ENCODE measurements at places on chromosomes 13 and 19.

GRCh38 chr13:82407321-82407720 is 1475.0 kb downstream of the SLITRK1 start:
- no peaks in the 10 kb centered on the region for H3K27me3 ChIP-seq
- no peaks in the 10 kb centered on the region for H3K4me1 ChIP-seq
- H3K36me3 ChIP-seq: no peaks in the 10 kb centered on the region
- H3K27ac ChIP-seq: no peak overlapping the region
- DNase-seq: no peak

GRCh38 chr13:33369073-33369472 is 83.5 kb upstream of the STARD13 start:
- no peak overlapping the region for H3K4me3 ChIP-seq
- H3K27me3 ChIP-seq: peaks cover 2% of the 10 kb centered on the region
- H3K27ac ChIP-seq: no peak overlapping the region
- H3K4me1 ChIP-seq: peaks cover 10% of the 10 kb centered on the region

- H3K4me3 ChIP-seq: no peak overlapping the region
- H3K36me3 ChIP-seq: no peaks in the 10 kb centered on the region
- no peak for DNase-seq
- H3K27me3 ChIP-seq: no peaks in the 10 kb centered on the region
- H3K27ac ChIP-seq: no peak overlapping the region
- H3K4me1 ChIP-seq: no peaks in the 10 kb centered on the region
Measured at GRCh38 chr13:59424661-59425060, 739.1 kb downstream of the DIAPH3 start.

GRCh38 chr19:7705387-7706187 is 3.7 kb upstream of the FCER2 start:
- no peak overlapping the region for H3K4me3 ChIP-seq
- peaks cover 11% of the 10 kb centered on the region for H3K27me3 ChIP-seq
- no peak overlapping the region for H3K27ac ChIP-seq

DNA sequence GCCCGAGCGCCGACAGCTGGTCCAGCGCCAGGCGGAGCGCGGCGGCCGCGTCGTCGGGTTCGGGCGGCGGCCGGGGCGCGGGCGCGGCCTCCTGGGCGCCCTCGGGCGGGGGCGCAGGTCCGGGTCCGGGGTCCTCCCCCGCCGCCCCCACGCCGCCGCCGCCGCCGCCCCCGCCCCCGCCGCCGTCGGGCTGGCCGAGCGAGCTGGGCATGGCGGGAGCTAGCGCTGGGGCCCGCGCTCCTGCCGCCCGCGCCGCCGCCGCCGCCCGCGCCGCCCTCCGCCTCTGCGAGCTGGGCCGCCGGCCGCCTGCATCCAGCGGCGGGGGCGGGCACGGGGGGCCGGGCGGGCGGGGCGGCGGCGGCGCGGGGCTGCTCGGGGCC is 287 bp downstream of the MEX3D start:
- H3K36me3 ChIP-seq: peaks cover 4% of the 10 kb centered on the region
- no peak for DNase-seq
- H3K4me3 ChIP-seq: no peak overlapping the region

GRCh38 chr19:32814624-32815023 is 54.9 kb downstream of the SLC7A9 start:
- H3K4me1 ChIP-seq: no peaks in the 10 kb centered on the region
- DNase-seq: no peak
- H3K27ac ChIP-seq: no peak overlapping the region
- H3K36me3 ChIP-seq: no peaks in the 10 kb centered on the region

GRCh38 chr13:43058831-43059230 is 35.4 kb downstream of the DNAJC15 start:
- no peak overlapping the region for H3K4me3 ChIP-seq
- H3K36me3 ChIP-seq: peaks cover 10% of the 10 kb centered on the region
- peaks cover 39% of the 10 kb centered on the region for H3K4me1 ChIP-seq
- peak overlapping the region; percentile 93 for H3K27ac ChIP-seq
- no peak for DNase-seq

DNA sequence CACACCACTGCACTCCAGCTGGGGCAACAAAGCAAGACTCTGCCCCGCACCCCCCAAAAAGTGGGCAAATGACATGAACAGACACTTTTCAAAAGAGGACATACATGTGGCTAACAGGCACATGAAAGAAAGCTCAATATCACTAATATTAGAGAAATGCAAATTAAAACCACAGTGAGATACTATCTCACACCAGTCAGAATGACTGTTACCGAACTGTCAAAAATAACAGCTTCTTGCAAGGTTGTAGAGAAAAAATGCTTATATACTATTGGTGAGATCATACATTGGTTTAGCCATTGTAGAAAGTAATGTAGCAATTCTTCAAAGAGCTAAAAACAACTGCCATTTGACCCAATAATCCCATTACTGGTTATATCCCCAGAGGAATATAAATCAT is 99.5 kb upstream of the SPATA13 start:
- H3K27ac ChIP-seq: no peak overlapping the region
- H3K4me3 ChIP-seq: no peak overlapping the region
- H3K36me3 ChIP-seq: no peaks in the 10 kb centered on the region
- no peak for DNase-seq
- H3K27me3 ChIP-seq: peaks cover 2% of the 10 kb centered on the region
- H3K4me1 ChIP-seq: peaks cover 11% of the 10 kb centered on the region

- DNase-seq: no peak
- peaks cover 13% of the 10 kb centered on the region for H3K27me3 ChIP-seq
- H3K4me1 ChIP-seq: peaks cover 6% of the 10 kb centered on the region
Measured at GRCh38 chr19:1811472-1811894, 593 bp downstream of the ATP8B3 start.

GRCh38 chr13:96020155-96020575 is 33.0 kb downstream of the UGGT2 start:
- H3K27ac ChIP-seq: no peak overlapping the region
- peak; percentile 55 for DNase-seq
- no peak overlapping the region for H3K4me3 ChIP-seq
- no peaks in the 10 kb centered on the region for H3K27me3 ChIP-seq

DNA sequence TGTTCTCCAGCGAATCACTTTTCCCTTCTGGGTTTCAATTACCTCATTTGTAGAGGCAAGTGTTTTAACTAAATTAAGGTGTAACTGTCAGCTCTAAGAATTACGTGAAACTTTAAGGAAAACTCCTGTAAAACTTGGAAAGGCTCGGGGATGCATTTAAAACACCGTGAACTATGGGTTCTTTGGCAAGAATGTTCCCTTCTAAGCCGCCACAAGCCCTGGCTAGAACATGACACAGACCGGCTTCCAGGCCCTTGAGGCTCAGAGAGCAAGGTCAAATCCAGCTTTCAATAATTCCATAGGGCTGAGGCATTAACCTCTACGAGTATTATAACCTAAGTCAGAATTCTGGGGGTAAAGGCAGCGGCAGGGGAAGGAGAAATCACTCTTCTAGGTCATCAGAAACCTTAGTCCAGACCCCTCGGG is 685 bp downstream of the VWA8 start:
- peaks cover 3% of the 10 kb centered on the region for H3K27me3 ChIP-seq
- peaks cover 14% of the 10 kb centered on the region for H3K4me1 ChIP-seq
- peak overlapping the region; percentile 93 for H3K4me3 ChIP-seq
- no peak for DNase-seq
- H3K36me3 ChIP-seq: no peaks in the 10 kb centered on the region

DNA sequence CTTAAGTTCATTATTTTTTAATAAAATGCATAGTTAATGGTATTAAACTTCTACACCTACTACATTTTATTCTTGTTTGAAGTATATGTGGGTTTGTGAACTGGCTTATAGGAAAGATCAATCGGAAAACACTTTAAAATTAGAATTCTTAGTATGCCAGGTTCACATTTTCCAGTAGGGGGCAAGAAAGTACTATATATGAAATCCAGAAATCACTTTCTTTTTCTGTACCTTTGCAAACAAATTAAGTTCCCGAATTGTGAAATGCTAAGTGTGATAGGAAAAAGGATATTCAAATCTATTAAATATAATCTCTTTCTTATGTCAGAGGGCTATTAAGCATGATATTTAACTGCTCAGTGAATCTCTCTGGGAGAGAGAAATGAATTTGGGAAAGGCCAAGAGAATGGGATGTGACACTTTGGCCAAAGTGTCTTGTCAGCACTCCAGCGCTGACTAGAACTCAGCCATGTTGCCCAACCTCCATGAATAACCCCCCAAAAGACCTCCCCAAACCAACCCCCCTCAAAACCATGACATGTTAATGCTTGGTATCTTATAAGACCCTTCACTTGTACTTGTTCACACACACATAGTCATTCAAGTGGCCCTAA is 122.6 kb upstream of the SLC10A2 start:
- H3K4me3 ChIP-seq: no peak overlapping the region
- no peak for DNase-seq
- H3K36me3 ChIP-seq: no peaks in the 10 kb centered on the region
- H3K4me1 ChIP-seq: no peaks in the 10 kb centered on the region

All from endothelial cell (in vitro differentiated cells).